ENCODE measurements at places on chromosomes 16 and 17.

- DNase-seq = peak; percentile 18
Measured at GRCh38 chr17:1058423-1059130, 61.6 kb downstream of the TIMM22 start.

DNA sequence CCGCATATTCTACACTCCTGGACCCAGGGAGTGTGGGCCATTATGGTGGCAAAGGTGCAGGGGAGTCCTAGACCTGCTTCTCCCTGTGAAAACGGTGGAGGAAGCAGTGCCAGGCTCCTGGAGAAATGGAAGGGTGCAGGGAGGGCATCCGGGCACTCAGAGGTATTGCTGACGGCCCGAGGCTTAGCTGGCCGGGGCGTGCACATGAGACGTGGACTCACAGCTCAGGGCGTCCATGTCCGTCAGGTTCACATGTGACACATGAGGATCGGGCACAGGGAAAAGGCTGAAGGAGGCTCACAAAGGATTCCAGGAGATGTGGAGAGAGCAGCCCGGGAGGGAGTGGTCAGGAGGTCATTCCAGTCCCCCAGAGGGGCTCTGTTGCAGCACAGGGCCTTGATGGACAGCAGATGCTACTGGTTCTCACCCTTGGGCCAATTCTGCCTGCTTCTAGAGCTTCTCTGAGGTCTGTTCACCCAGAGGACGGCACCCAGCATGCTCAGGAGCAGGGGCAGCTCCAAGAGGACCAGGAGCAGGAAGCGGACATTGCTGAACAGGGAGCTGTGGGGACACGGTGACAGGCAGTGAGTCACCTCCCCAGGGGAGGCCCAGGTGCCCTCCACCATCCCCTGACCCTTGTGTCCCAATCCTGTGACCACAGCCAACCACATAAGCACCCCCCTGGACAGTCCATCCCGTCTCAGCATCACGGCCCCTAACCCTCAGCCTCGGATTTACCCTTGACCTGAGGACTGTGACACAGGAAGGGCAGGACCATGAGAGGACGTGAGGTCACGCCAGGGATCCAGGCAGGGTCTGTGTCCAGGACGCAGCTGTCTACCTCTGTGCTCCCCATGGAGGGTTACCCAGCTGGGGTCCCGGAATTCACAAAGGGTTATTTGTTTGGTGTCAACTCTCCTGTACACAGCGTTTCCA is 4.5 kb downstream of the CD300C start:
- DNase-seq = no peak

GRCh38 chr16:1545044-1546040 is 11.9 kb downstream of the TMEM204 start:
- DNase-seq = no peak

GRCh38 chr16:7025616-7026190 is 306.9 kb upstream of the RBFOX1 start:
- no peak for DNase-seq

DNA sequence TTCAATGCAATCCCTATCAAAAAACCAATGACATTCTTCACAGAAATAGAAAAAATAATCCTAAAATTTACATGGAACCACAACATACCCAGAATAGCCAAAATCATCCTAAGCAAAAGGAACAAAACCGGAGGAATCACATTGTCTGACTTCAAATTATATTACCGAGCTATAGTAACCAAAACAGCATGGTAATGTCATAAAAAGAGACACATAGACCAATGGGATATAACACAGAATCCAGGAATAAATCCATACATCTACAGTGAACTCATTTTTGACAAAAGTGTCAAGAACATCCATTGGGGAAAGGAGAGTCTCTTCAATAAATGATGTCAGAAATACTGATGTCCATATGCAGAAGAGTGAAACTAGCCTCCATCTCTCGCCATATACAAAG is 105.8 kb upstream of the CORO6 start:
- no peak for DNase-seq

DNA sequence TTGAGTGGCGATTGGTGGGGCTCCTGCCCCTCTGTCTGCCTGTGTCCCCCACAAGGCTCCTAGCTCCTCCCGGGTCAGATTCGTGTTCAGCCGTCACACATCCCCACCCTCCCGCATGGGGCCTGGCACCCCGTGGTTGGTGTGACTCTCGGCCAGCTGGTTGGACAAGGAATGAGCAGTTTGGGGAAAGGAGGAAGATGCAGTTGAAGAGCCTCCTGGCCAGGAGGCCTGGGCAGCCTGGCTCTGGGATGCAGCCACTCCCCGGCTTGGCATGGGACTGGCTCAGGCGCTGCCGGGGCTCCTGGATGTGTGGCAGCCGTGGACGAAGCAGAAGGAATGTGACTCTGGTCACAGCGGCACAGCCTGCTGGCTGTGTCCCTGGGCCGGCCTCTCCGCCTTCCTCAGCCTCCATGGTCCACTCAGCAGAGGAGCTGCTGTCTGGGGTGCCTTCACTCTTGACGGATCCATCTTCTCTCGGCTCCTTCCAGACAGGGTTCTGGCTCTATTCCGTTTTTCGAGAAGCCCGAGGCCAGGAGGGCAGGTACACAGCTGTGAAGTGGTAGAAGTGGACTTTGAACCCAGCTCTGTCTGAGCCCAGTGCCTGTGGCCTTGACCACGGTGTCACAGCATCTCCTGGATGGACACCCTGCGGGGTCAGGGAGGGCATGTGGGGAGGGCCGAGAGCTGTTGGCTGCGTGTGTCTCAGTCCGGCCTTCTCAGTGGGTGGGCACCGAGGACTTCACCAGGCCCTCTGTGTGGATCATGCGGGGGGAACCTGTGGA is 2.1 kb downstream of the TRAF7 start:
- DNase-seq = no peak

DNA sequence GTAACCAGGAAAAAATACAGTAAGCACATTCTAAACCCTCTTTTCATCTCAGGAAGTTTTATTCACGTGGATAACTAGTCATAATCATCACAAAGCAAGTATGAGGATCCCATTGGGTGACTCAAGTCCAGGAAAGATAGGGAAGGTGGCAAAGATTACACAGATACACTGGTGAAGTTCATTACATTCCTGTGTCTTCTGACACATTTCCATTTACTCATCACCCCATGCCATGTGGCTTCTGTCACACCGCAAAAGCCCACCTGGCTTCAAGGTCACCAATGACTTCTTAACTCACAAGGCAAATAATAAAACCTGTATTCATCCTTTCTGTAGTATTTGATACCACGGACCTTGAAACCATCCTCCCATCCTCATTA is 17.0 kb downstream of the HS3ST3A1 start:
- DNase-seq = no peak

- no peak for DNase-seq
Measured at GRCh38 chr17:19262650-19263631, 25.8 kb downstream of the EPN2 start.

GRCh38 chr16:30005341-30006094 is 5.3 kb downstream of the DOC2A start:
- no peak for DNase-seq

DNA sequence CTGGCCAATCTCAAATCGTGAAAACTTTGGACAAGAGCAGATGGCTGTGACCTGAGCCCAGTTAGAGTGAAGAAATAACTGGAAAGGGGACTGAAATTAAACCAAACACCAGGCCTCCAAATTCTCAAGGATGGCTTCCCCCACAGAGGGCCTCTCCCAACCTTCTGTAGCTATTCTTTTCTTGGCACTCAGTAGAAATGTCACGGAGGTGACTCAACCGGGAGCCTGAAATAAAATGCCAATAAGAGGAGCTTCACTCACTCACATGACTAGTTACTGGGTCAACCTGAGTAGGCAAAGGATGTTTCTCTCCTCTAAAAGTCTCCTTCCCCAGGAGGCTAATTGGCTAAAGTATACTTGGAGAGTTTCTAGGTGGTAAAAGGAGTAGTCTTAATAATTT is 230.7 kb downstream of the MAF start:
- no peak for DNase-seq

GRCh38 chr17:81094509-81095382 is 59.8 kb downstream of the BAIAP2 start:
- peak; percentile 65 for DNase-seq

DNA sequence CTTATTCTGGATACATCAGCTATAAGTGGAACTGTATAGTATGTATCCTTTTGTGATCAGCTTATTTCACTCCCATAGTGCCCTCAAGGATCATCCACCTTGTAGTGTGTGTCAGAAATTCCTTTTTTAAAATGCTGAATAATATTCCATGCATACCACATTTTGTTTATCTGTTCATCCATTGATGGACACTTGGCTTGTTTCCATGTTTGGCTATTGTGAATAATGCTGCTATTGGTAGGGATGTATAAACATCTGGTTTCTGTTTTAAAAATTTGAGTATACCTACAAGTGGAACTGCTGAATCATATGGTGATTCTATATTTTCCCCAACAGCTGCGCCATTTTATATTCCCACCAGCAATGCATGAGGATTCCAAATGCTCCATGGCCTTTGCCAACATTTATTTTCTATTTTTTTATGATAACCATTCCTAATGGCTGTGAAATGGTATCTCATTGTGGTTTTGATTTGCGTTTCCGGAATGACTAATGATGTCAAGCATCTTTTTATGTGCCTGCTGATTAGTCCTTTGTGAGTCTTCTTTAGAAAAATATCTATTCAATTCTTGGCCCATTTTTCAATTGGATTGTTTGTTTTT is 11.6 kb downstream of the RCVRN start:
- DNase-seq = no peak

GRCh38 chr17:65627891-65628643 is 66.6 kb upstream of the AXIN2 start:
- DNase-seq = no peak

- no peak for DNase-seq
Measured at GRCh38 chr16:64864232-64864809, 257.5 kb downstream of the CDH11 start.

DNA sequence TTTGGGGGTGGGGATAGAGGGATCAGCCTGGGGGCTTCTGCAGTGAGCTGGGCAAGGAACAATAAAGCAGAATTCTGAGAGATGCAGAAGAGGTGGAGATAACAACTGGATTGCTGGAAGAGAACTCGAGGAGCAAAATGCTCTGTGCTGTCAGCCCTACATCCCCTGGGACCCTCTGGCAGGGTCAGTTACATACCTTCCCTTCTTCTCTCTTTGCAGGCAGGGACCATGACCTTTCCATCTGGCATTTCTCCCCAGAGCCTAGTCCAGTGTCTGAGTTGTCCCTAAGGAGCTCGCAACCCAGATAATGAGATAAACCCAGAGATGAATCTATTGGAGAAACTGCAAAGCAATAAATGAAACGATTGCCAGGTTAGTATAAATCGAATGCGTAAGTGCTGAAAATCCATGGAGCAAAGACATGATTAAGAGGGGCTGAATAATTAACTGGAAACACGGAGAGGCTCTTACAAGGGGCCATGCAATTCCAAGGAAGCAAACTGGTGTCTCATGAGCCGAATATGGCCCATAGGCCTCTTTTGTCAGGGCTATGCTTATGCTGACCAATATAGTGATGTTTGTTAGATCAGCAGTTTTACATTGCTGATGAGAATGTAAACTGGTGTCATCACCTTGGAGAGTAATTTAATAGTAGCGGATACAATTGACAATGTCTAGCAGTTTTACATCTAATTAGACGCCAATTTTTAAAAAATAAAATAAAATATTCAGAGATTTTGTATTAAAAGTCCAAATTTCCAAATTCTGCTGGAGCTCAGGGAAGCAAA is 129.4 kb upstream of the IRX5 start:
- DNase-seq = no peak

DNA sequence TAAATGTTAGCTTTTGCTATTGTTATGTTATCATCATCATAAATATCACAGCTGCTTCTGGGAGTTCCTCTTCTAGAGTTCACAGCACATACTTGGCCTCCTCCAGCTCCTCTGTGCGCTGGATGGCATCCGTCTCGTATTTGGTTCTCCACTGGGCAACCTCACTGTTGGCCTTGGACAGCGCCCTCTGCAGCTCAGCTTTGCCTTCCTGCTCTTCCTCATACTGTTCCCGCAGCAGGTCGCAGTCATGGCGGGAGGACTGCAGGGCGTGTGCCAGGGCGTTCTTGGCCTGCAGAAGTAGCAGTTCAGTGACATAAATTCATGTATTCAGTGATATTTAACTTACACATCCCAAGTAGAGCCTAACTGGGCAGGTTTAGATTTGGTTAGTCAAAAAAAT is 23.4 kb downstream of the MYH8 start:
- DNase-seq = no peak

- DNase-seq = no peak
Measured at GRCh38 chr16:64712026-64712425, 409.8 kb downstream of the CDH11 start.

GRCh38 chr16:59060207-59060606 is 326.1 kb upstream of the GOT2 start:
- no peak for DNase-seq

DNA sequence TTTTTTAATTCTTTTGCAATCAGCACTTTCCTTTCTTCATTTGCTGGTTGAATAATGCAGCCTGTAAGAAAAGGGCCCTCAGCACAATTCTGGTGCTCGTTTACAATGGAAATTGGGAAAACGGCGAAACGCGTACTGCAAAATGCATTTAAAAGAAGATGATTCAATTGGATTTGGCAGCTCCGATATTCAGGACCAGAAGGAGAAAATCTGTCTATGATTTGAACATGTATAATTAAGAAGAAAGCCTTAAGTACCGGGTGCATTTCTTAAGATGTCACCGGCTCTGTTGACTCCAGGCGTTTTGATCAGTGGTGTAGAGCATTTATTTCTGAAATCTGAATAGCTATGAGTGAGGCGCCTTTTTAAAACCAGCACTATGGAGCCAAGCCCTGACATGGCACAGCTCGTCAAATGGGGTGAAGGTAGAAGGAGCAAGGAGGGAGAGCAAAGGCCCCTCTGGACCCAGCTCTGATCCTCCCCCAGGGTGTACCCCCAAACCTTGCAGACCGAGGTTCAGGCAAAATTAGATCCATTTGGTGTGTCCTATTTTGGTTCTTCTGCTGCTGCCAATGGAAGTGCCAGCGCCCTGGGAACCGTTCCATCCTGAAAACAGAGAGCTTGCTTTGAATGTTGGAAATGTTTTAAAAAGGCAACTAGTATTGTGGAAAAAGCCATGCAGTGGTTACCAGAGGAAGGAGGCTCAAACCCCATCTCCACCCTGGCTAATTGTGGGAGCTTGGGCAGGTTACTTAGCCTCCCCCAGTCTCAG is 161.4 kb upstream of the RPL38 start:
- DNase-seq = no peak

- DNase-seq = no peak
Measured at GRCh38 chr17:50056961-50057330, 1.0 kb downstream of the ITGA3 start.

GRCh38 chr16:10598157-10598556 is 17.8 kb upstream of the EMP2 start:
- DNase-seq = no peak
